ENCODE measurements at places on chromosomes 2 and 18.

- no peak for DNase-seq
Observed at GRCh38 chr2:179532863-179533278, 268.2 kb upstream of the SESTD1 start.

GRCh38 chr2:143558665-143559064 is 429.4 kb downstream of the ARHGAP15 start:
- no peak for DNase-seq

GRCh38 chr18:54209471-54210180 is 14.8 kb downstream of the MBD2 start:
- no peak for DNase-seq

- no peak for DNase-seq
Observed at GRCh38 chr2:58032016-58032763, 14.4 kb upstream of the VRK2 start.

DNA sequence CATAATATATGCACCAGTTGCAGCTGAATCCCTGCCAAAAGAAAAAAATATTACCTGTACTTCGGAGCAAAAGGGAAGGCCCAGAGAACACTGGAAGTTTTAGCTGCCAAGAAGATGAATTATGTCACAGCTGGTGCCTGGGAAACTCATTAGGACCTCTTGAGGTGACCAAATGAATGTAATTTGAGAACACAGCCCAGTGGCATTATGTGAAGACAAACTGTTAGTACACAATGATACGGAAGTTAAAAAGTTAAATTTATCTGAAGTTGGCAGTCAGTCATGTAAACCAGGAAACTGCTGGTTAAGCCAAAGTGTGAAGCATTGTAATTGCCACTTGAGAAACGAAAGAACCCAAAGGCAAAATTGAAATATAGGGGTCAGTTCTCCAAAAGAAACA is 80.7 kb downstream of the EML4 start:
- DNase-seq: no peak

- no peak for DNase-seq
Observed at GRCh38 chr18:30971338-30971956, 71.1 kb downstream of the DSC3 start.

- DNase-seq: no peak
Observed at GRCh38 chr2:221997100-221997499, 301.7 kb downstream of the PAX3 start.

DNA sequence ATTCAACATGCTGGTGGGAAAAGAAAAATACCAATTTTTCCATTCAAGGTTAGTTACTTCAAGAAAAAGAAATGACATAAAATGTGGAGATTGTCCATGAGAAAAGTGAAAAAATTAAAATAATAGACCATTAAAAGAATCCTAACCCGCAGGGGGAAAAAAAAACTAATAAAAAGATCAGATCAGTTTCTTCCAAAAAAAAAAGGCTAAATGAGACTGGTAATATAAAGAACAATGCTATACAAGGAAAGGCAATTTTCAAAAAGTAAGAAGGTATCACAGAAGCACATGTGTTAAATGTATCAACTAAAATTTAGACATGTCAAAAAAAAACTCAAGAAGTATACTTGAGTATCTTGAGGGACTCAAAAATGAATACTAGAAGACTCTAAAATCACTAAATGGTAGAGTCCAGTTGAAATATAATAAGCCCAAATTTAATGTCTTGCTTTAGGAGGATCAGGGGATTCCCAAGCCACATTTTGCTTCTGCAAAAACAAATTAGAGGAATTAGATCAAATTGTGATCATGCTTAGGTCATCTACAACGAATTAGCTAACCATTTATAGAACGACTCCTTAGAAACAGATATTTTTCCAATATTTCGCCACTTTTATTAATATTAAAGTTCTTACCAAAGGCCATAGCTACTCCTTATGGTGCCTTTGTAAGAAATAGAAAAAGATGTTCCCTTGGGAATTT is 35.8 kb upstream of the GLS start:
- no peak for DNase-seq

DNA sequence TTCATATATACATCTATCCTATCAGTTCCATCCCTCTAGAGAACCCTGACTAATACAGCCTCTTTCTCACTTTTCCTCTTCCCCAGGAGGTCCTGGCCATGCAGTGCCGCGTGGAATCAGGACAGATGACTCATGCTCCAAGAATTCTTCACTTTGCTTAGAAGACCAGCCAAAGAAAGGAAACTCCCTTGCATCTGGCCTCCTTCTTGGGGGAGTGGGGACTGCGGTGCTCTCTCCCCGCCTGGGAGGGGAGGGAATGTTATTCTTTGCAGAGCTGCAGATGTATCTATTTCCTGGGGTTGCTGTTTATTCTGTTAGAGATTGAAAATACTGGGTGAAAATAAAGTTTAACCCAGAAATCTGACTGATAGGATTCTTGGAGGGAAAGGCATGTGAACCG is 111.5 kb upstream of the SH3BP4 start:
- no peak for DNase-seq

DNA sequence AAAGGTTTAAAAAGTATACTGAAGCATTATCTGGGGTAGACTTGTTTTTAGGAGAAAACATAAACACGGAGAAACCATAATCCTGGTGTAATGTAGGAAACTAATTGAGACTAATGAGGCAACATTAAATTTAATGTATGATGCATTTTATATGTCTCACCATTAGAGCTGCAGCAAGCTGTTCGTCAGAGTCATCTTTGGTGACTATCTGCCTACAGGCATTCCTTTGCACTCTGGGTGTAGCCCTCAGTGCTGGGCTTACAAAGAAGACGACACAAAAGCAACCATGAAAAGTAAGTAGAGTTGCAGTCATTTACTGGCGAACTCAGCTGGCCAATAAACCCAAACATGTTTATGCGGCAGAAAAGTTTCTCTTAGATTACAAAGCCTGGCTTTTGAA is 415.3 kb upstream of the ZEB2 start:
- no peak for DNase-seq

GRCh38 chr2:159828738-159829137 is 30.7 kb upstream of the CD302 start:
- no peak for DNase-seq

GRCh38 chr2:209834767-209835166 is 63.1 kb downstream of the UNC80 start:
- no peak for DNase-seq

GRCh38 chr18:67875944-67876343 is 359.4 kb upstream of the DSEL start:
- no peak for DNase-seq

DNA sequence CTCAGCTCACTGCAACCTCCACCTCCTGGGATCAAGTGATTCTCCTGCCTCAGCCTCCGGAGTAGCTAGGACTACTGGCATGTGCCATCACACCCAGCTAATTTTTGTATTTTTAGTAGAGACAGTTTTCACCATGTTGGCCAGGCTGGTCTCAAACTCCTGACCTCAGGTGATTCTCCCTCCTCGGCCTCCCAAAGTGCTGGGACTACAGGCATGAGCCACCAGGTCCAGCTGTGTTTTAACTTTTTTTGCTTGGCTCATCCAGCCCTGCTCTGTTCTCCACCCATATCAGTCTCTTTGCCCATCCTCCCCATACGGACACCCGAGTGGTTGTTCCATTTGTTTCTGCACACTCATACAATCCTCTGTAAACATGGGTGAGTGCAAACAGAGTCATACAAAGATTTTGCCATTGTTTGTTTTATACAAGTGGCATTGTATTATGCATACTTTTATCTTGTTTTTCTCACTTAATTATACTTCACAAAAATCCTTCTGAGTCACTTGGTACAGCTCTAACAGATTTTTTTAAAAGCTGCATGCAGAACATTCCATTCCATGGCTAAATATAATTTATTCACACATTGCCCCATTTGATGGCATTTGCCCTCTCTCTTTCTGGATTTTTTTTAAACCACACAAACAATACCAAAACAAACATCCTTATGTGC is 5.3 kb downstream of the APOB start:
- DNase-seq: no peak

- DNase-seq: no peak
Observed at GRCh38 chr2:108982259-108982679, 6.8 kb downstream of the EDAR start.

- DNase-seq: no peak
Observed at GRCh38 chr2:217680381-217680780, 322.4 kb downstream of the TNS1 start.

DNA sequence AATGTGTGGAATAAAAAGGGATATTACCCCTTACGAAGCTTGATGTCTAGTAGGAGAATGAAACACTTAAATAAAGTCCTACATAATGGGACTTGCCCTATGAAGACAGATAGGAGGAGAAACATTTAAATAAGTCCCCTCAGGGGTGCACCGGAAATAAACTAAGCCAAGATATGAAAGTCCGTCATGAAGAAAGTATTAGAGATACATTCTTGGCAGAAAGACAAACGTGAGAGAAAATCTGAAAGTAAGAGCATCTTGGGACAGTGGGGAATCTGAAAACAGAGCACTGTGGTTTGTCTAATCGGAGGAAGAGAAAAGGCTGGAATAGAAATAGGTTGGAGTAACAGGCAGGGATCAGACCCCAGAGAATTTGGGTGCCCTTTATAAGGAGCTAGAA is 516.9 kb upstream of the DSEL start:
- DNase-seq: no peak

DNA sequence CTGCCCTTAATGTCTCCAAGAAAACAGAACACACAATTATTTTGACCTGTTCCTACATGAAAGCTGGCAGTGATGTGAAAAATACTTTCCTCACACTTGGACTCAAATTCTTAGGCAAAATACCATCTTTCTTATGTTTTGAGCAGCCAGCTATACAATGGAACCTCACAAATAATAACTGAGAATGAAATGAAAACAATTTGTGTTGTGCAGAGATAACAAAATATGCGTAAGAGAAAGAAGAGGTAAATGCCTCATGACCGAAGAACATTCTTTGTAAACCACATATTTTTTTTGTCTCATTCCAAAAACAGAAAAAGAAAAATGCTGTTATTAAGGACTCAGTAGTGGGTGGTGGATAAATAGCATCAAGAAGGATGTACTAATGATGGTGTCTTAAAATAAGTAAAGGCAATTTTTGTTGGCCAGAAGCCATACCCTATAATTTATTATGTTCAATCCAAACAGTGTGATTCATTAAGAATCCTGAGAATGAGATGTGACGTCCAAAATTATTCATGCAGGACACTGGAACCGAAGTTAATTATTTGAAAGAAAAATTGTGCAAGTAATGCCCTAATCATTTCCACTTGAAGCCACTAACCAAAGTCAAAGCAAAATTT is 193.0 kb upstream of the NETO1 start:
- no peak for DNase-seq

- DNase-seq: no peak
Observed at GRCh38 chr2:217643789-217644301, 358.9 kb downstream of the TNS1 start.

GRCh38 chr18:39702888-39703287 is 2137.3 kb upstream of the CELF4 start:
- DNase-seq: no peak

DNA sequence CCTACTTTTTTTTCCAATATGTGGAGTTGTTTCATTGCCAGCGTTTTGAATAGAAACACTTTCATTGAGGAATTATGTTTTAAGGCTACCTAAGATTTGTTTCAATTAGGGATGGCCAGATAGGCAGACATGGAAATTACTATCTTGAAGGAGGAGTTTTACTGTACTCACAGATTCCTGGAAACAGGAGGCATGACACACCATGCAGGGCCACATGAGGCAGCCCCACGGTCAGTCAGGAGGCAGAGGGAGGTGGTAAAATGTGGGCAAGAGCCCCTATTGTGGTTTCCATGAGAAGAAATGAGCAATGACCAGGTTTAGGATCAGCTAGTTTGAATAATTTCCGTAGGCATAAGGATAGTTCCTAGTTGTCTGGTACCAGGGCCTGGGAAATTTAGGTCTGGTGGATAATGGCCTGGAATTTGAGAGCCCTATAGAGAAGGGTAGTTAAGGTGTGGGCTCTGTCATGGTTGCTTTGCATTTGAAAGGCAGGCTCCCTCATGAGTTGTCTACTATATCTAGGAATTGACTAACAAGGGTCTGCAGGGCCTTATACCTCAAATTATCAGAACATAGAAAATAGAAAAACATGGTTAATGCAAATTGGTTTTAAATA is 360.0 kb upstream of the KCNJ3 start:
- no peak for DNase-seq

DNA sequence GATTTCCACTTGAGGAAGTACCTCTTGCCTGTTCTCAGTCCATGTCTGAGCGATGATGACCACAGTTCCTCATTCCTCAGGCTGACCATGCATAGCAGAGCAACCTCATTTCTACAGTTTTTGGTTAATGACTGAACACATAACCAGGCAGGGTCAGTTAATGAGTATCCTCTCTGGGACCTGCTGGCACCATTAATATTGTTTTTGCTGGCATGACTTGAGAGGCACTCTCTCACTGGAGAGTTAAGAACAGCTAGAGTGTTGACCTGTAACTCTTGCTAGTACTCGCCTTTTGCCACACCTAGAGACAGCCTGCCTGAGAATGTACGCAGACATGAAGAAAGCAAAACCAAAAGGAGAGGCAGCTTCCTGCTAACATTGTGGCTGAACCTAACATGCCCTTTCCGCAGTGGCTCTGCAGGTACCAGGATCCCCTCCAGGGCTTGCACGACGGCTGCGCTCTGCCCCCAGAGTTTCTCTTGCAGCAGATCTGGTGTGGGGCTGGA is 23.9 kb downstream of the PECR start:
- DNase-seq: no peak

DNA sequence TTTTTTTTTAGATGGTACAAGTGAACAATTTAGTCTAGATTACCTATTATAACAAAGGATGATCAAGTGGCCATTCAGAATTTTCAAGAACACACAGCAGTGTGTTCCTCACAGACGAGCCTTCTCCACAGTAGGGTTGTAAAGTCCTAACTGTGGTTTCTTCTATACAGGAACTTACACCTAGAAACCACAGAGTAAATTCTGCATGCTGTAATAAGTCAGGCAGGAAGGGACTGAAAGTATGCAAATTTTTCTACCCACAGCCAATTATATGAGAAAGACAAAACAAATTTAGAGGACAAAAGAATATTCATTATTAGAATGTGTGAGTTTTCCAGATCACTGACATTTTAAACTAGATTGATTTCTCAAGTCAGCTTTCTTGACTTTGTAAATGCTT is 99.5 kb downstream of the RBMS1 start:
- no peak for DNase-seq

GRCh38 chr18:354003-354402 is 86.2 kb upstream of the THOC1 start:
- no peak for DNase-seq

DNA sequence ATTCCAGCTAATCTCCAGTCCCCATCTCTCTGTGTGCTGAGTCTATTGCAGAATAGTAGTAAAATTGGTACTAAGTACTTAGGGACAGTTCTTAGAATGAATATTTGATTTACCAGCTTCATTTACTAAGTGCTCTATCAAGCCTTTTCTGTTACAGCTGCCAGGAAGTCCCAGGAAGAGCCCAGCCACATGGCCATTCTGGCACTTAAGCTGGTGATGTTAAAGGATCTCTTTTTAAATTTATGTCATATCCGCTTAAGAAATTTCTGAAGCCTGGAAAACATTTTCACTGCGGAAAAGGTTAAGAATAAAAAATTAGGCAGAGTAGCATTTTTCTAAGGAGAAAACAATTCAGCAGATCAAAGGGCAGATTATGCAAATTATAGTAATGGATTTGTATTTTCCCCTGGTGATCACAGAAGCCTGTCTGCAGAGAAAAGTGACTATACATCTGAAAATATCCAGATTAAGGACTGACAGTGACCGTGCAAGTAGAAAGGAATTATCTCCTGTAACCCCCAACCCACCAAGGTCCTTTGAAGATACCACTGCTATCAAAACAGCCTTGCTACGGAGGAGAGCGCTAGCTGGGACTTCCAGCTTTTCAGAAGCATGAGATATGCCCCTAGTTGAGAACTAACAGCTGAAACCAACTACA is 260.8 kb downstream of the SH3BP4 start:
- DNase-seq: no peak

All from cortex of kidney (tissue), 1 donor.